ENCODE measurements at places on chromosomes 6 and 20.

GRCh38 chr6:18445228-18445627 is 58.1 kb downstream of the RNF144B start:
- no peak for DNase-seq

GRCh38 chr6:147522597-147522996 is 14.1 kb downstream of the SAMD5 start:
- DNase-seq: no peak

GRCh38 chr6:139313784-139314545 is 22.2 kb upstream of the TXLNB start:
- DNase-seq: no peak

DNA sequence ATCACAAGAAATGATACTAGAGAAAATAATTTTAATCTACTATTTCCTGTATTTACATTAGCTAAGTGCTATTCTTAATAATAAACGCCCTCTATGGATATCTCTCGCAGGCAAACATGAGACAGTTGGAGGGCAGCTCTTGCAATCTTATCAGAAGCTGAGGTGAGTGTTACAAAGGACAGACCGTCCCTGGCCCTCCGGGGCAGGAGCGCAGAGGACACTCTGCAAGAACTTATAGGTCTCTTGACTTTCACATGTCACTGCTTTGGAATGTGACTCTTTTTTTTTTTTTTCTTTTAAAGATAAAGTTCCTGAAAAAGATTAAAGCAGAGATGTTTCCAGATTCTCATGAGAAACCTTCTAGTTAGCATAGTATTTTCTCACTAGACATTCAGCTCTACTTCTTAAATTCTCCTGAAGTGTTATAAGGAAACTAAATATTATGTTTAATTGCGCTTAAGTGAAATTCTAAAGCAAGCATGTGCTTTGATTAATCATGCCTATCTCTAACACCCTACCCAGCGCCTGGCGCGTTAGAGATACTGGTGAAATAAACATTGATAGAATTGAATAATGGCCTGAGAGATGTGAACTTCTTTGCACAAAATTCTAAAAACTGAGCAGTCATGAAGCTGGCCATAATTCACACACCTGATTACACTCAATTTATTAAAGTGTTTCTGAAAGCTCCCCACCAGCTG is 57.4 kb downstream of the SYTL3 start:
- no peak for DNase-seq

GRCh38 chr6:1612974-1613306 is 3.2 kb downstream of the FOXC1 start:
- no peak for DNase-seq

- DNase-seq: no peak
These were observed 211.9 kb downstream of the GMPR start for GRCh38 chr6:16450285-16450684.

DNA sequence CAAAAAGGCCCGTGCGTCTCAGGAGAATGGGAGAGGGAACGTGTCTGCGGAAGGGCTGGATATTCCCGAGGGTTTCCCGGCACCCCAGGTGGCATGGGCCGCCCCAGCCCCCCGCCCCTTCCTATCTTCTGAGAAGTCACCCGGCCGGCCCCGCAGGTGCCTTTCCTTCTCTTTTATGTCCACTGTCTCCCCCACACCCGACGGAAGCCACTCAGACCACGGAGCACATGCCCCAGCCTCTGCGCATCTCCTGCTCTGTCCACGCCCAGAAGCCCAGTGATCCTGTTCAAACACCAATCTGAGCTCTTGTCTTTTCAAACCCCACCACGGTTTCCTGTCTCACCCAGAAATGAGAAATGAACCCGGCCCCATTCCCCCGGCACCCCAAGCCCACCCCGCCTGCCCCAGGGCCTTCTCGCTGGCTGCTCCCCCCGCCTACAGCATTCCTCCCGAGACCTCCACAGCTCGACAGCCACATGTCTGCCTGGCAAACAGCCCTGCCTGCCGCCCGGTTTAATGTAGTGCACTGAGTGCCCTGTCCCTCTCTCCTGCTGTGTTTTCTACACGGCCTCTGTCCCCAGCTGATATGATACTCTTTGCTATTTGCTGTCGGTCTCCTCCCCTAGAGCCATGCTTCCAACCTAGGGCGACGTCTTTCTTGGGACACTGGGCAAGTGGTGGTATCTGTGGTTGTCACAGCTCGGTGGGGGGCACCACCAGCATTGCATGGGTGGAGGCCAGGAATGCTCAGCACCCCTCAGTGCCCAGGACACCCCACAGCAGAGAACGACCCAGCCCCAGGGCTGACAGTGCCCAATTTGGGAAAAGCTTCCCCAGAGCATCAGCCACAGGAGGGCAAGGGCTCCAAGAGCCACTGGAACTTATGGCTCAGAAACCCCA is 182.7 kb downstream of the TAF4 start:
- no peak for DNase-seq

DNA sequence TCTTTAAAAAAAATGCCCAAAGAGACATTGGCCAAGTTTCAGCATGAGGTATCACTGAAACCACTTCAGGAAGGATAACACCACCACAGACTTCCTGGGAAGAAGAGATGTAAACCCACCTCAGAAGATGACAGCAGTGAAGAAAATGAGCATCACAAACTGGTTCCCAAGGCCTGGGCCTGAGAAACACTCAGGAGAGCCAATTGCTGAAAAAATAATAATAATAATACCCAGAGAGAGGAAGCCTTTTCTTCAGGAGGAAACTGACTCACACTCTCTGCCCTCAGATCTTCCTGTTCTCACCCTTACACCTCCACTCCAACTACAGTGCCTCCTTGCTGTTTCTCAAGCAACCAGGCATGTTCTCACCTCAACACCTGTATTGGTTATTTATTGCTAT is 68.1 kb upstream of the MAFB start:
- no peak for DNase-seq

DNA sequence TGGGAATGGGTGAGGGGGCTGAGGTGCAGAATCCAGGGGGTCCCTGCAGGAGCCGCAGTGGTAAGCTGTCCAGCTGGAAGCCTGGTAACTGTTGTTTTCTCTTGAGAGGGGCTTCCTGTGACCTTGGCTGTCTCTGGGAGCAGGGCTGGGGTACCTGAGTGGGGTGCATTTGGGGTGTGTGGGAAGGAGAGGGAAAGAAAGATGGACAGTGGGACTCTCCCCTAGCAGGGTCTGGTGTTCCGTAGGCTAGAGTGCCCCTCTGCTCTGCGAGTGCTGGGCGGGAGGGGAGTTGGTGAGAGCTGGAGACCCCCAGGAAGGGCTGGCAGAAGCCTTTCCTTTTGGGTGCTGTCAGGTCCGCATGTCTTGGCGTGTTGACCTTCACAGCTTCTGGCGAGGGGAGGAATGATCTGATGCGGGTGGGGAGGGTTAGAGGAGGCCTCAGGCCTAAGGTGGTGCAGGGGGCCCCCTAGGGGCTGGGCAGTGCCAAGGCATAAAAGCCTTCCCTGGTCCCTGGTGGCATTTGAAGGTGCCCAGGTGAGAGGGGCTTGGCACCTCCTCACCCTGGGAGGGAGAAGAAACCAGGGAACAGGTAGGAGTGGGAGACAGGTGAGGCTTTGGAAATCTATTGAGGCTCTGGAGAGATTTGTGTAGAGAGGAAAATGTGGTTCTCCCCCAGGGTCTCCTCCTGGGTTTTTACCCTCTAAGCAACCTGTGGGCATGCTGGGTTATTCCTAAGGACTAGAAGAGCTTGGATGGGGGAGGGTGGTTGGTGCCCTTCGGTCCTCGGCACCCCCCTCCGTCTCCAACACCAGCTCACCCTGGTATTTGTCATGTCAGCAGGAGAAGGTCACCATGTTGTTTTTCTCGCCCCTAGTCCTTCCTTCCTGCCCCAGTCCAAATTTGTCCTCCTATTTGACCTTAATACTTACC is 3.3 kb downstream of the VEGFA start:
- DNase-seq: no peak

DNA sequence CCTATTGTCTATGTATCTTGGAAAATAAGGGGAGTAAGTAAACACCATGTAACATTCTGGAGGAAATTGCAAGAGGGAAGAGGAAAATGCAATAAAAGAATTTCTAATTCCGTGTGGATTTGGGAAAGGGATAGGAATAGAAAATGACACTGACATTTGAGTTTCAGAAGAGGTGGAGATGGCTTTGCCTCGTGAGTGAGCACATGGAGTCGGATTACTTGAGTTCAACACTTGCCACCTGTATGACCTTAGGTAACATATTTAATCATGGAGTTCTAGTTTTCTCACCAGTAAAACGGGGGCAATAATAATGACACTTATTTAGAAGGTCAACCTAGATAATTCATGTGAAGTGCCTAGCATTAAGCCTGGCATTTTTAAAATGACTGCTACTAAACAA is 10.8 kb upstream of the PBOV1 start:
- no peak for DNase-seq

GRCh38 chr6:21461844-21462518 is 131.6 kb upstream of the SOX4 start:
- DNase-seq: no peak

DNA sequence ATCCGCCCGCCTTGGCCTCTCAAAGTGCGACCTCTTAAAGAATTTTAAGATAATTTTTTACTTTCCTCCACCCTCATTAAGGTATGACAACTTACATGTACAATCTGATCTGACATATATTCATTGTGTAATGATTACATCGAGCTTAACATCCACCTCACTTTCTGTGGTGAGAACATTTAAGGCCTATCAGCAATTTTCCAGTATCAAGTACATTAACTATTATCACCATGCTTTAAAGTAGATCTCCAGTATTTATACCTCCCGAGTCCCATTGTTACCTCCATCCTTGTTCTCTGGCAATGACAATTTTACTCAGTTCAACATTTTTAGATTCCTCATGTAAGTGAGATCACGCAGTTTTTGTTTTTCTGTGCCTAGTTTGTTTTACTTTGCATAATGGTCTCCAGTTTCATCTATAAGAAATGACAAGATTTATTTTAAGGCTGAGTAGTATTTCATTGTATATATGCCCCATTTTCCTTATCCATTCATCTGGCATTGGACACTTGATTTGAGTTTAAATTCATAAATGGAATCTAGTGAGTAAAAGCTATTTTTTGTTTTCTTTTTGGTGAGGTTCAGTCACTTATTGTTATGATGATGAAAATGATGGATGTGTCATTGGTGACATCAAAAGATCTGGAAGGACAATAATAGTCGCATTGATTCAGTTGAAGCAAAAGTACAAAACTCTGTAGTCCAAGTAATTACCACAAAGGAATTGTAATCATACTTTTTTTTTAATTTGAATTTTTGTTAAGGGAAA is 87.0 kb downstream of the OR2B2 start:
- DNase-seq: no peak

- no peak for DNase-seq
These were observed 34.7 kb upstream of the ADGRF4 start for GRCh38 chr6:47663462-47664216.

- no peak for DNase-seq
These were observed 107.8 kb downstream of the NFATC2 start for GRCh38 chr20:51434580-51435247.

- DNase-seq: no peak
These were observed 52.7 kb downstream of the LYRM4 start for GRCh38 chr6:5208057-5208456.

DNA sequence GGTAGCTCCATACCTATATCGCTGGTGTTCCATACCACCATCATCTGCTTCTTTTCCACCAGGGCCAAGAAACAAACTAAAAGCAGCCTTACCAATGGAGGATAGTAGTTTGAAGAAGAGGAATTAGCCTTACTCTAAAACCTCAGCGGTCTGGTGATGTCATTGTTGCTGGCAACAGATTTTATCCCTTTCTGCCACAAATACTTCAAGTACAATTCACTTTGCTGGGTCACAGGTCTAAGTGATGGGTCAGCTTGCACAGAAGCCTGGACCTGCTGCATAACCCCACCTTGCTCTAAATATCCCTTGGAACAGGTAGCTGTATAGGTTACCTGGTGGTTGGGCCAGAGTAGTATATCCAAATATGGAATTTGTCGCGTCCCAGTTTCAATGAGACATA is 53.2 kb upstream of the THEMIS start:
- DNase-seq: no peak

DNA sequence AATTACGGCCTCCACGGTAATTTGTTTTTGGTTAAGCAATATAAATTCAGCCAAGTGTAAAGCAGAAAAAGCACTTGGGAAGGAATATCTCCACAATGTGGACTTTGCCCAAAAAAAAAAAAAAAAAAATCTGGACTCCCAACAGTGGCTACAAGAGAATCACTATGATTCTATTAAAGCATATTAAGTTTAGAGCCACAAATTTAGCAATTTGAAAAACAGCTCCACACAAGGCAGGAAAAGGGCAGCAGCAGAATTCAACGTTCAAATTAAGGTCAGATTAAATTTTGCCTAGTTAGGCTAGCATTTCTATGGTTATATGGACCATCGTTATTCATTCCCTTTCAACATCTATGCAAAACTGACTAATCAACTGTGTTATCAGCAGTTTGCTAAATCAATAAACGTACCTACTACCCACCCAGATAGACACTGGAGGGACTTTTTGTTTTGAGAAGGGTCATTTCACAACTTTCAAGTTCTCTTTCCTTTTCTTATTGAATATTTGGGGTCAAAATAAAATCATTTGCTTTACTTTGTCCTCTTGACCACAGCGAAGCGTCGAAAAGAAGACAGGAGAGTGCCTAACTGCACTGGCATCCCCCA is 1.0 kb downstream of the MCM9 start:
- no peak for DNase-seq

DNA sequence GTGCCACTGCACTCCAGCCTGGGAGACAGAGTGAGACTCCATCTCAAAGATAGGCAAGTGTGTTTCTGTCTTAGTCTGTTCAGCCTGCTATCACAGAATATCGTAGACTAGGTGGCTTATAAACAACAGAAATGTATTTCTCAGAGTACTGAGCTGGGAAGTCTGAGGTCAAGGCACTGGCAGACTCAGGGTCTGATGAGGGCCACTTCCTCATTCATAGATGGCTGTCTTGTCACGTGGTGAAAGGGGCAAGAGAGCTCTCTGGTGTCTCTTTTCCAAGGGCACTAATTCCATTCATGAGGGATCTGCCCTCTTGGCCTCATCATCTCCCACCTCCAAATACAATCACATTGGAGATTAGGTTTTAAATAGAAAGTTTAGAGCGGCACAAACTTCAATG is 95.6 kb upstream of the PHACTR3 start:
- no peak for DNase-seq

- DNase-seq: no peak
These were observed 80.8 kb downstream of the MKKS start for GRCh38 chr20:10352934-10353824.

- DNase-seq: no peak
These were observed 839.4 kb downstream of the MAFB start for GRCh38 chr20:39849664-39850063.

- DNase-seq: no peak
These were observed 26.8 kb upstream of the TCFL5 start for GRCh38 chr20:62888406-62888805.

- DNase-seq: no peak
These were observed 39.7 kb upstream of the PRND start for GRCh38 chr20:4681991-4682401.

- no peak for DNase-seq
These were observed 38.0 kb downstream of the PIM1 start for GRCh38 chr6:37207903-37208456.

GRCh38 chr20:25484911-25485511 is 77.5 kb downstream of the GINS1 start:
- DNase-seq: no peak

DNA sequence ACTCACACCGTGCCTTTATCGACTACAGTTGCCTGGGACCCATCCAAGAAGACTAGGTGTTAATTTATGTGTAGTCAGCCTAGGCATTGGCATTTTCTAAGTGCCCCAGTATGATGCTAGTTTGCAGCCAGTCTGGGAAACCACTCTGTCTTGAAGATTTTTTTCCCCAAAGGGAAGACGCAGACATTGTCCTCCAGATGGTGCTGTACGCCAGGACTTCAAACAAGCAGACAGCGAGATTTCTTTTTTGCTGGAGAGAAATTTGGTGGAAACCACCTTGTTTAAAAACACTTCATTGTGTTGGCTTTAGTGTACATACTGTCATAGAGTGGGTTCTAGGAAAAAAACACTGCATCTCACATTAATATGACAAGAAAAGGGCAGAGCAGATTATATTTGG is 30.0 kb downstream of the ALDH5A1 start:
- no peak for DNase-seq
